CD8-positive, alpha-beta memory T cell (primary cell): ENCODE measurements at places on chromosomes 7 and 10.

- DNase-seq: no peak
Measured at GRCh38 chr10:110758898-110759297, 112.8 kb upstream of the PDCD4 start.

DNA sequence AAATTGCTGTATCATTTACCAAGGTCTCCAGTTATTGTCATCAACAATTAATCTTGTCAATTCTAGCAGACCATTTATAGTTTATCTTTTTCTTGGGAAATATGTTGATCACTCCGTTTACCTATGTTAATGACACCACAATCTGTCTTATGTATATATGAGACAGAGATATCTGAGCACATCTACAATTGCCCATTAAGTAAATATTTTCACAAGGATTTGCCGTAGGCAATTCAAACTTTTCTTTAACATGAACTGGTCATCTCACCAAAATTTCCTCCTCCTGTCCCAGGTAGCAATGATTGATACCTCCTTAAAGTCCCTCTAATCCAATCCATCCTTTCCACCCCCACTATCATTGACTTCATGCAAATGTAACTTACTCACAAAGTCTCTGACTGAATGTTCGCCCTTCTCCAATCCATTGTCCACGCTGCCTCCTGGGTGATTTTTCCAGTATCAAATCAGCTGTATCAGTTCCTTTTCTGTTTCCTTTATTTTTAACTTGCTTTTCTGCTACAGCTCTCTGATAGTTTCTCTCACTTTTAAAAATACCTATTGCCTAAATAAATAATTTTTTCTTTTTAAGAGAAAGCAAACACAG, 138.3 kb downstream of the GNAT3 start:
- no peak for DNase-seq

DNA sequence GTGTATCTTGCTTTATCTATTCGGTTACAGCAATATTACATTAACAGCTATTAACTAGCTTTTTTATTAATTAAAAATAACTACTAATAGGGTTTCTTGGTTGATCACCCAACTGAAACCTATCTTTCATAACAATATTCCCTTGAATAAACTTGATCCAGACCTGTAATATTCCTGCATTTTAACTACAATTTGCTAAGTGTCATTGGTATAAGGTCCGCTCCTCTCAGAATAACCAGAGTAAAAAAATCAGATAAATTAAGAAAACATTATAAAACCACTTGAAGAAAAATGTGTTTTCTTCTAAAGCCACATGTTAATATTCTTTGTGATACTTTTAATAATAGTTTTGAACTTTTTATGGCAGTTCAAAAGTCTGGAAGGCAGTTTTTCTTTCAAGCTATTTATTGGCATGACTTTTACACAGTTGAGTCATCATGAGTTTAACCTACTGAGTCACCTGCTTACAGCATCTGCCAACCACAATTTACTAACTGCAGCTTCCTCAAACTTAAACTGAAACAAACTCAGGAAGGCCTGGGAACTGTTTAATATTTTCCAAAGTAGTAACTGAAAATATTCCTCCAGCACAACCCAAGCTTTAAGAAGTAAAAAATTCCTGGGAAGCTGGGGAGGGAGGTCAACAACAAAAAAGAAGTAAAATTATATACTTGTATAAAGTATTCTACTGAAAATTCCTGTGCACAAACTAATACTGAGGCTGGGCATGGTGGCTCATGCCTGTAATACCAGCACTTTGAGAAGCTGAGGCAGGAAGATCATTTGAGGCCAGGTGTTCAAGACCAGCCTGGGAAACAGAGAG, 103.2 kb downstream of the NRBF2 start:
- DNase-seq: no peak

GRCh38 chr7:66631471-66631870, 2.8 kb downstream of the KCTD7 start:
- DNase-seq: peak; percentile 54

GRCh38 chr10:3264161-3264761, 91.7 kb upstream of the PITRM1 start:
- no peak for DNase-seq

- no peak for DNase-seq
Measured at GRCh38 chr10:52617346-52617745, 155.2 kb downstream of the MBL2 start.

DNA sequence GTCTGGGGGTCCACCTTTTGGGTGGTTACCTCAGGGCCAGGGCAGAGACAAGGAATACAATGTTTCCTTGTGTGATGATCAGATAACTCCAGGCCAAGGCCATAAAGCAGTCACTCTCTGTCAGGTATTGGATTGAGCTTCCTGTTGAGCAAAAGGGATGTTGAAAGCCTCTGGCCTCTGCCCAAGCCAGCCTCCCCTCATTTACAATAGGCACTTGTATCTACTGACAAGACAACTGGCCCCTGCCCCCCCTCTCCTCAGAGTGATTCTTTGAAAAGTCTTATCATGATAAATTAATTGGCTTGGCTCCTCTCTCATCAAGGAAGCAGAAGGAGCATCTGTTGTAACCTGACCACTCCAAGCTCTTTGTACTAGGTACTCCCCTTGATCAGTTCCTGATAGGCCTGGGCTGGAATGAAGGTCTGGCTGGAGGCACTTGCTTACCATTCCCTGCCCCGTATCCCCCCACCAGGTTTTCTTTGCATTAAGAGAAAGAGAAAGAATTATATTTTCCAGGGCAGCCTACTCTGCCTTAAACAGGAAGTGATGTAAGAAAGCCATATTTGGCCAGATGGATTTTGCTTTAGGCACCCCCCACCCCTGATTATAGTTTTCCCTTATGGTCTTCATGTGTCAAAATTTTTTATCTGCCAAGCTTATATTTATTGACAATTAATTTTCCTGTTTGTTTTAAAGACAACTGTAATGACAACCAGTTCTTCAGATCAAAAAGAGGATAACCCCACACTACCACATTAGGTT, 42.1 kb upstream of the HPS1 start:
- DNase-seq: no peak

- no peak for DNase-seq
Measured at GRCh38 chr7:35781200-35781701, 19.6 kb upstream of the SEPTIN7 start.

- DNase-seq: no peak
Measured at GRCh38 chr7:115775981-115776380, 254.6 kb downstream of the TFEC start.

GRCh38 chr10:129099486-129099885, 367.6 kb upstream of the MGMT start:
- DNase-seq: no peak

DNA sequence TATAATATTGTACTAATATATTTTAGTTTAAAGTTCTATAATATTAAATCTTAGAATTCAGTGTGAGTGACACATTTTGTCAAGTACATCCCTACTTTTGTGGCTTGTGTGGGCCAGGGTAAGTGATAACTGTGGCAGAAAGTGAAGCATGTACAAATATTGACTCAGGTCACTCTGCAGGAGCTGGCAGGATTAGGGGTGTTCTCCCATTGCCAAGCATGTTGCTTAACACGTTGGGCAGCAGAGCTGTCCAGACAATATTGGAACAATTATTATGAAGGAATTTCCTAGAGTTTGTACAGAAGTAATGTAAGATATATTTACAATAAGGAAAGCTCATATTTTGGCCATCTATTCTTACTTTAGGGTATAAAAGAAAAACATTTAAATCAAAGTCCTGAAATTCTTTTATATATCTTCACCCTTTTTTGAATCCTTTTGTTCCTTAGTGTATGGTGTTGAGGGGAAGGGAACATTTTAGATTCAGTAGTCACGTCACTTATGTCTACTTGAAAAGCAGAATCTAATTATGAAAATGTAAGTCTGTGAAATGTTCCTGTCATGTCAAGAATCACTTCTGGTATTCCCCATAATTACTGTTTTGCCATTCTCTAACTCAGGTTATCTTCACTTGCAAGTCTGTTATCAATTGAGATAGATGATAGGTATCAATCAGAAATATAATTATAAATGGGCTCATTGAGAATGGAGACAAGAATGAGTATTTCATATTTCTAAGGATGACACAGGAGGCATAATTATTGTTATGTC, 4.0 kb downstream of the HDAC9 start:
- DNase-seq: no peak

- no peak for DNase-seq
Measured at GRCh38 chr10:11175823-11176243, 158.2 kb downstream of the CELF2 start.

- no peak for DNase-seq
Measured at GRCh38 chr7:98669329-98670000, 52.4 kb downstream of the NPTX2 start.

DNA sequence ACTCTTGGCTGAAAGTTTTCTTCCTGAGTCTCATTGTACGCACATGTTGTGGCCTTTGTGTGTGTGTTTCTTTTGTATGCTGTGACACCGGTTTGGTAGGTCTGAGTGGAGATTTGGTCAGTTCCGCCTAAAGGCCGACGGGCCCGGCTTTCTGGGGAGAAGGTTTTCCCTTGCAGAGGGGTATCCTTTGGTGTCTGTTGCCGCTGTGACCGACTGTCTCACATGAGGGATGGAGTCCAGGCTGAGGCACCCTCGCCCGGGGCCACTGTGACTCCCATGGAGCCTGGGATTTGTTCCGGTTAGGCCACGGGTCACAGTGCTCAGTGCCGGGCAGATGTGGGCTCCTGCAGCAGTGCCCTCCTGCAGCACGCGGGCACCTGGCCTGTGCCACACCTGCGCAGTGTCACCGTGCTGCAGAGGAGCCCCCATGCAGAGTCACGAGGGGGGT, 19.4 kb downstream of the INPP5A start:
- no peak for DNase-seq

GRCh38 chr10:118308664-118309063, 33.5 kb downstream of the FAM204A start:
- DNase-seq: no peak

DNA sequence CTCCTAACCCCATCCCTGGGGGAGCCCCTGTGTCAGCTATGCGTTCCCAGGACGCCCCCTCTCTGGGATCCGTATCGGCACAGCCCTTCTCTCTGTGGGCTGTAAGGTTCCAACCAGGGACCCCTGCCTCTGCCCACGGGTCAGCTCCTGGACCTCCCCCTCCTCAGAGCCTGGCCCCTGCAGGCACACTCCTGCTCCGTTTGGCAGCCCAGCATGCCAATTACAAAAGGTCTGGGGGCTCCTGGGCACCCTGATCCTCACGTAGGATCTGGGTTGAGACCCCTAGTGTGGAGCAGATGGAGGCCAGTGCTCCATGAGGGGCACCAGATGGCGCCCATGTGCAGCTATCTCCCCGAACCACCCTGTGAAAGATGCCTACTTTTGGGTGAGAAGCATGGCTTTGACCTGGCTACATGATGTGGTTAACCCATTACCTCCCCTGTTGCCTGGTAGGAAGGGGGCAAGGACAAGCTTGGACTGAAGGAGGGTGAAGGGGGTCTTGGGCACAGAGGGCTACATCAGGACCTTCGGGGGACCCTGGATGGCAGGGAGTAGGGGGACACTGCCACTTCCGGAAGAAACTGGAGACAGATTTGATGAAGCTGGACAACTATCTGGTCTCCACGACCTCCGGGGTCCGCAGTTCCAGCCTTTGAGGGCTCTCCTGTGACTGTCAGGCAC, 9.0 kb downstream of the TACR2 start:
- no peak for DNase-seq

DNA sequence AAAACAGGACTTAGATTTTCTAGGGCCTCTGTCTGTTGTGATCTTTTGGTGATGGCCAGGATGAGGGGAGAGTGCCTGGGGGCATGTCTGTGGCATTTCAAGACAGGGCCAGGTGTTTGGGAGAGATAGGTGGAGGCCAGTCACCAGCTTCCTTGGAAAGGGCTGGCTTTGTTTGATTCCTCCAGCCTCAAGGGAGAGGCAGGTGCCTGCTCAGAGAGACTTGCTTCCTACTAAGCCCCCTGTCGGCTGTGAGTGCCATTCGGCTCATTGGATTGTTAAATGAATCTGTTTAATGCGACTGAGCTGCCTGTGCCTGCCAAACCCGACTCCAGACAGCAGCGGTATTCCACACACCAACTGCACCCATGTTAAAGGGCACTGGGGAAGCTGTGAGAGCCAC, 304.1 kb upstream of the COBL start:
- no peak for DNase-seq

DNA sequence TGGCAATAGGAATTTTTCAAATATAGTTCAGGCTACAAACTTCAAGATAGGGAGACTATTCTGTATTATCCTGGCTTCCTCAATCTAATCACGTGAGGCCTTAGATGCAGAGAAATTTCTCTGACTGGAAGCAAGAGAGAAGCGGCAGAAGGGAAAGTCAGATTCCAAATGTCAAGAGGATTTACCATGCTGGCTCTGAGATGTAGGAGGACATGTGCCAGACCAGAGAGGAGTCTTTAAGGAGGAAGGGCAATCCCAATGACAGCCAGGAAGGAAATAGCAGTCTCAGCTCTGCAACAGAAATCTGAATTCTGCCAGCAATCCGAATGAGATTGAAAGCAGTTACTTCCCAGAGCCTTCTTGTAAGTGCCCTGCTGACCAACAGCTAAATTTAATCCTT, 57.4 kb downstream of the NUTM2E start:
- no peak for DNase-seq

- DNase-seq: no peak
Measured at GRCh38 chr10:116121640-116122525, 151.1 kb downstream of the GFRA1 start.

DNA sequence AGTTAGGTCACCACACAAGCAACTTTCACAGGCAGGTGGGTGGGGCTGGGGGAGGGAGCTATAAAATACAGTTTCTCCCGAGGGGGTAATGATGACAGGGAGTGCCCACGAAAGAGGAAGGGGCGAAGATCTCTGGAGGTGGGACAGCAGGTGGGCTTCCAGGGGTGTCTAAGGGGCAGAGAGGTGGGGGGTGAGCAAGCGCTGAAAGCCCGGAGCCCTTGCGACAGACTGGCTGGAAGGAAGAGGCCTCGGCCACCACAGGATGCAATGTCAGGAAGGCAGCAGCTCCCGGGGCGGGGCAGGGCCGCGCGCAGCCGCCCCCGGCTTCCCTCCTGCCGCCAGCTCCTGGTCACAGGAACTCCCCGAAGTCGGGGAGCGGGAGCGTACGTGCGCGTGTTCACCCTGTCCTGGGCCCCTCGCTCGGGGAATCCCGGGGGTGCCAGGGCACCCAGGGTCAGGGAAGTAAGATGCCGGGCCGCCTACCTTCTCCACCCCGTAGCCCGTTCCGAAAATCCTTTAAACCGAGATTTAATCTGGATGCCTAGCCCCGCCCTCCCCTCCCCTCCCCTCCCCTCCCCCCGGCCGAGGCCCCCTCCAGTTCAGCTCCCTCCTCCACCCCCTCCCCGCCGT, 105.2 kb upstream of the PPIF start:
- peak; percentile 62 for DNase-seq
